NCI-H748 treated with DMSO at 0.1 percent for 48 hours (cell line): ENCODE measurements at places on chromosomes 7 and 10.

DNA sequence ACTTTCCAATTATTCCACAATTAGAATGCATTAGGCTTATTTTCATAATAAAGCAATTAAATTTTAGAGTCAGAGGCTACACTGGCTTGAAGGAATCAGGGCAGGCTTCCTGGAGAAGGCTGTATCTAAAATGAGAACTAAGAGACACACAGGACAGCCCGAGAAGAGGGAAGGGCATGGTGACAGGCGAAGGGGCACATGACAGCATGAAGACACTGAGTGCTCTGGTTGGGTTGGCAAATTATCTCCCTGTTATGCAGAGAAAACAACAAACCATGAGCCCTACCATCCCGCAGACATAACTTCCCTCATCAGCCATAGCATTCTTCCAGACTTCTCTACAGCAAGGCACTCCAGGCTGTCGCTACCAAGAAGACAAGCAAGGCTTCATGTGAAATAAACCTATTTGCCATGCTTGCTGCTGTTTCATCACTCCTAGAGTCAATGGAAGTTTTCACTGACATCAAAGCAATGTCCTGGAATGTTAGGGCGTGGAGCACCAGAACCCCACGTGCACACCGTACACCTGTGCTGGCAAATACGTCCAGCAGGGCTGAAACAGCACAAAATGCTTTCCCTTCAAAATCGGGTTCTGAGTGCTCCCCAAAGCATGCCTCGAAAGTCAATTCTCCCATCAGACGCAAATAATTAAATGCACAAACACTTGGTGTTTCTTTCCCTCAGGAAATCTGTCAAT is 21.3 kb downstream of the VOPP1 start:
- no peak for DNase-seq

GRCh38 chr7:149686011-149686410 is 87.4 kb downstream of the ZNF467 start:
- DNase-seq = no peak

GRCh38 chr7:37311355-37311754 is 137.3 kb downstream of the ELMO1 start:
- no peak for DNase-seq

DNA sequence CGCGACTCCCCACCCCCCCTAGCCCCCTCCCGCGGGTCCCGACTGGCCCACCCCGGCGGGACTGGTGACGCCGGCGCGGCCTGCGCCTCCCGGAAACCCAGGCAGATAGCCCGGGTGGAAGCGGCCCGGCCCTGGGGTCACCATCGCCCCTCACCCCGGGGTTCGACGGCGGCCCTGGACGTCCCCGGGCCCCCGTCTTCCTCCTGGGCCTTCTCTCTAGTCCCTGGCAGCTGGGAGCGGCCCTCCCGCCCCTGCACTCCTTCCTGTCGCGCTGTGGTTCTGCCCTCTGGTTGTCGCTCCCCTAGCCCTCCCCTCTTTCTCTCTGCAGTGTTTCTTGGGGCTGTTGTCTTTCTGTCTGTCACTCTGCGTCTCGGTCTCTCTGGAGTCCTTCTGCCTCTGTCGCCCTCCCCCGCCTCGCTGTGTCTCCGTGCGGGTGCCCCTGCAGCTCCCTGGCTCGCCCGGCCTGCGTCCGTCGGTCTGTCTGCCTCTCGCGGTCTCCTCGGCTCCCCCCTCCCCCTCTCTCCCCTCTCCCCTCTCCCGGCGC is 90.5 kb upstream of the PAX2 start:
- DNase-seq = peak; percentile 29

DNA sequence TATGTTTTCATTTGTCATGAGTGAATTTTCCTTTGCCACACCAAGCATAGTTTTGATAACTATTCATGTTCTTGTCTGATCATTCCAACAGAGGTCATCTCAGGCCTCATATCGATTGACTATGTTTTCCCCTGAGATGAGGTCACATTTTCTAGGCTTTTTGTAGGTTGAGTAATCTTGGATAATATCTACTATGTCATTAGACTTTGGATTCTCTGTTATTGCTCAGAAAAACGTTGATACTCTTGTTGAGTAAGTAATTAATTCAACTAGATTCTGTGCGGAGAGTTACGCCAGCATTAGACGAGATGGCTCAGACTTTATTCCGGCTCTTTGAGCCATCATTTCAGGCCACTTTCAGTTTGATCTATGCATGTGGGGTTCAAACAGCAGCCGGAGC is 57.7 kb downstream of the KLF6 start:
- DNase-seq = no peak
